ENCODE measurements at places on chromosomes 12 and 14. TPM values are rescaled to one million over a fixed set of nuclear protein-coding genes. Genes with fewer than 3 reads are reported as not detected.

DNA sequence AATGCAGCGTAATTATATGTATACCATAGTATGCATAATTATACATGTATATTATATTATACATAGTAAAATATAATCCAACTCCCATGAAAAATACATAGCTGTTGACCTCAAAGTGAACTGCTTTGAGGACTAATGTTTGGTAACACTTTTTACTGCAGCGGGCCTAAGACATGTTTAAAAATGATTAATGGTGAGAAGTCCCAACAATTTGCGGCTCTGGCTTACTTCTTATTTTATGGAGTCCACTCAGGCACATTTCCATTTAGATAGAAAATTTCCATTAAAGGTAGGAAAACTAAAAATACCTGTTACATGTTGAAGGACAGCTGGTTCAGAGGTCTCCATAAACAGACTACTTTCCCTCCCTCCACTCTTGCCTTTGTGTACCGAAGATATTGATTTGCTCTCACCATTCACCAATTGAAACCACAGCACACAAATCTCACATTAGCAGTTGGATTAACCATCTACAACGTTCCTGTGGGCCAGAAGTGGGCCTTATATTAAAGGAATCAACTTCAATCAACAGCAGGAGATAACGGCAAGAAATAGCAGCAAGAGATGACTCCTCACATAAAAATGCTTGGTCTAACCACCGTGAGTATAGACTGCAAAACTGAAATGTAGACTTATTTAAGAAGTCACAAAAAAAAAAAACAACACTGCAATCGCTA is 14.1 kb upstream of the NT5DC3 start:
- H3K4me3 ChIP-seq: no peak overlapping the region
- no peak for DNase-seq
- no peaks in the 10 kb centered on the region for H3K36me3 ChIP-seq
- peaks cover 25% of the 10 kb centered on the region for H3K4me1 ChIP-seq

GRCh38 chr12:54372113-54372806 is 8.0 kb upstream of the GPR84 start:
- no peaks in the 10 kb centered on the region for H3K27me3 ChIP-seq
- peaks cover 45% of the 10 kb centered on the region for H3K4me1 ChIP-seq
- H3K4me3 ChIP-seq: no peak overlapping the region
- no peak for DNase-seq

DNA sequence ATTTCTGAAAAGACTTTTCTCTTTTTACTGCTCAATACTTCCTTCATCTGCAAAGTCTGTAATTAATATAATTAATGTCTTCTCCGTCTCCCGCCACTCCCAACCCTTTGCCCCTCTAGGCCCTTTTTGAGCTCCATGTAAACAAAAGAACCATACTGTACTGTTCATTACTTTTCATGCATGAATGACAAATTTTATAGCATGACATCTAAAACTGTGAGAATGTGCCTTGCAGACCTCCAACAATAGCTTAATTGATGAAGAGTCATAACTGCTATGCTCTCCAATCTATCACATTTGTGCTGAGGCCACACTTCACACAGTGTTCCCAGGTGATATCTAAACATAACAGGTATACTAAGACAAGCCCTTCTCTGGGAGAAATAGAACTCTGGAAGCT is 1122.7 kb upstream of the ATXN7L3B start:
- no peaks in the 10 kb centered on the region for H3K4me1 ChIP-seq
- no peak for DNase-seq
- no peaks in the 10 kb centered on the region for H3K36me3 ChIP-seq
- no peak overlapping the region for H3K27ac ChIP-seq

CISTR gene
- total RNA-seq: not detected

DNA sequence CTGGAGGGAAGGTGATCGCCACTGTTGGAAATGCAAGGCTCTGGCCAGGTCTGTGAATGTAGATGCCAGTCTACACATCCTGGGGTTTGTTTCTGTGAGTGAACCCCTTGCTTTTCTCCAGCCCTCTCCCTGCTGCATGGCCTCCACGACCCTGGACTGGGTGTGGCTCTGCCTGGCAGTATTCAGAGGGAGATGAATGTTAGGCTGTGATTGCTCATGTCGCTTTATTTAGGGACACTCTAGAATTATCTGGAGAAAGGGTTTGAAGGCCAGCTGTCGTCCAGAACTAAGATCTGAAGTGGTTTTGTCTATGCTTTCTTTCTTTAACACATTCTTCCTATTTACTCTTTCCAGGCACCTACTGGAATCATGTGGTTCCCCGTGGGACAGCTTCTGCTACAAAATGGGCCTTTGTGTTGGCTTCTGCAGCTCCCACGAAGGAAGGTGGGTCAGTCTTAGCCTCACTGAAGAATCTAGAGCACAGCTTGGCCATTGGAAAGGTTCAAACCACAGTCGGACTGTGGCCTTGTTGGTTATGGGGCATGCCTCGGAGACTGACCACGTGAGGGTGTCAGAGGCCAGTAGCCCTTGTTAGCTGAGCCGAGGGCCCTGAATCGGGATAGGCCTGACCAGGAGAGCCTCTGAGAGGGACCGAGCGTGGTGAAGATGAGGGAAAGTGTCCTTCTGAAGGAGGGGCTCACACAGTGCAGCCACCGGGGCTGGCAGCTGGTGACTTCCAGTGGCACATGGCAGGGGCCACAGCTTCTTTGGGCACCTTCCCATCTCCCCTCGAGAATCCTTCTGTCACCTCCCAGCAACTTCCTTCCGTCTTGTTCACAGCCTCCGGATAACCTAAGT is 59.1 kb downstream of the ANKRD9 start:
- H3K4me1 ChIP-seq: no peaks in the 10 kb centered on the region
- no peak overlapping the region for H3K4me3 ChIP-seq
- H3K27me3 ChIP-seq: no peaks in the 10 kb centered on the region
- DNase-seq: no peak
- H3K27ac ChIP-seq: no peak overlapping the region

DNA sequence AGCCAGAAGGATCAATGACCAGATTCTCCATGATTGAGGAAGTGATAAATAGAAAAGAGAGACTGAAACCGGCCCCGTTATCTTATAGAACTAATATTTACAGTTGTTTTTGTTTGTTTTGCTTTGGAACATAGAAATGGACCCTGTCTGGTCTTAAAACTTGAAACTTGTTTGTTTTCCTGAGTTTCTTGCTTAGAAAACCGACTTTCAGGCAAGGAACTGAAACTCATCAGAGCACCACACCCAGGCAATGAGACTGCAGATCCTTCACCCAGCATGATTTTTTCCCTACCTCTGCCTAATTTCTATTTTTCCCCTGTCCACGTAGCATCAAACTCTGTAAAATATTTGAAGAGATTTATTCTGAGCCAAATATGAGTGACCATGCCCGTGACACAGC is 10.6 kb upstream of the CLEC12A start:
- H3K27ac ChIP-seq: no peak overlapping the region
- no peak for DNase-seq
- no peaks in the 10 kb centered on the region for H3K36me3 ChIP-seq
- H3K4me1 ChIP-seq: no peaks in the 10 kb centered on the region
- no peak overlapping the region for H3K4me3 ChIP-seq
- H3K27me3 ChIP-seq: no peaks in the 10 kb centered on the region

DBX2 gene
- total RNA-seq: 0.27 TPM

DNA sequence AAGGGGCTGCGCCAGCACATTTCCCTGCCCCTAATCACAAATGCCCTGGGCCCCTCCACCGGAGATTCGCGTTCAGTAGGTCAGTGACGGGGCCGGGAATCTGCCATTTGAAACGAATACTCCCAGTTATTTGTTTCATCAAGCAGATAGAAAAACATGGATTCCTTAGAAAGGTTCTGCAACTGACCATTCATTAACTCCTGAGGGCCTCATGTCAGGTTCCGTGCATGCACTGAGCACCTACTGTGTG is 25.6 kb upstream of the UBC start:
- DNase-seq: no peak
- peak overlapping the region; percentile 79 for H3K4me3 ChIP-seq
- H3K36me3 ChIP-seq: no peaks in the 10 kb centered on the region

- H3K4me1 ChIP-seq: peaks cover 20% of the 10 kb centered on the region
- no peak for DNase-seq
- peak overlapping the region; percentile 82 for H3K4me3 ChIP-seq
- H3K27me3 ChIP-seq: no peaks in the 10 kb centered on the region
These were observed 1.3 kb upstream of the TEDC1 start for GRCh38 chr14:105489542-105490266.

- H3K27me3 ChIP-seq: no peaks in the 10 kb centered on the region
- no peak overlapping the region for H3K27ac ChIP-seq
- DNase-seq: no peak
- peak overlapping the region; percentile 72 for H3K4me3 ChIP-seq
These were observed 3.3 kb downstream of the ARHGAP9 start for GRCh38 chr12:57476162-57476992.

GRCh38 chr12:127041985-127042625 is 1224.9 kb upstream of the TMEM132C start:
- no peaks in the 10 kb centered on the region for H3K36me3 ChIP-seq
- no peaks in the 10 kb centered on the region for H3K27me3 ChIP-seq
- H3K4me3 ChIP-seq: no peak overlapping the region
- H3K27ac ChIP-seq: no peak overlapping the region
- H3K4me1 ChIP-seq: no peaks in the 10 kb centered on the region

DNA sequence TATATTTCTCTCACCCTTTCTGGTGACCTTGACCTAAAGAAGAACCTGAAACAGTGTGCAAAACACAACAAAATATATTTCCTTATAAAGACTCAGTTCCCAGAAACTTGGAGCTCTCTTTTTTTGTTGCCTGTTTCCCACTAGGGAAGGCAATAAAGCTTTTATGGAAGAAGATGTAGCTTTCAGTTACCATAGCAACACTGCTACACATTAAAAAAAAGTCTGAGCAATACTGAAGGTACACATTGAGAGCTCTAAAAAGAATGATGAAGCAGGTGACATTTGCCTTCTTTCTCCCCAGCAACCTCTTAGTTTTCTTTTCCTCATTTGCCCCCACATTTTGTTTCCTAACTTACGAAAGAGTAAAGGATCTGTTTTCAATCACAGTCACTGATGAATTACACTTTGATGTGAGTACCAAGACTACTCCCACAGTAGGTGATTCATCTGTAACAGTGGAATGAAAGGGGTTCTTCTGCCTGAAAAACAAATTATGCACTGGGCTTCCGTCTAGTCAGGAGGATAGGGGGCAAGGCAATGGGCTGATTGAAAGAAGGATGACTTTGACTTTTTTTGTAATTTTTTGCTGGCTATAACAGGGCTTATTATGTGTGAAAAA is 1.1 kb upstream of the CATSPERB start:
- H3K27ac ChIP-seq: no peak overlapping the region
- no peak for DNase-seq
- H3K4me3 ChIP-seq: no peak overlapping the region
- no peaks in the 10 kb centered on the region for H3K27me3 ChIP-seq
- no peaks in the 10 kb centered on the region for H3K36me3 ChIP-seq

GRCh38 chr12:131171029-131171428 is 217.3 kb downstream of the ADGRD1 start:
- H3K4me1 ChIP-seq: no peaks in the 10 kb centered on the region
- no peak overlapping the region for H3K27ac ChIP-seq
- H3K27me3 ChIP-seq: no peaks in the 10 kb centered on the region

GRCh38 chr12:113422030-113422885 is at the start of gene SDSL:
SDSL (plus strand) TSS chr12:113422380; CDS start chr12:113427983, 5,603 bp downstream.
- H3K4me1 ChIP-seq: peaks cover 5% of the 10 kb centered on the region
- no peaks in the 10 kb centered on the region for H3K36me3 ChIP-seq
- H3K4me3 ChIP-seq: peak within 1 kb of the TSS; percentile 69
- DNase-seq: peak; percentile 25
- H3K27ac ChIP-seq: peak within 1 kb of the TSS; percentile 47

TUBA1B gene
- total RNA-seq: 501 TPM

DNA sequence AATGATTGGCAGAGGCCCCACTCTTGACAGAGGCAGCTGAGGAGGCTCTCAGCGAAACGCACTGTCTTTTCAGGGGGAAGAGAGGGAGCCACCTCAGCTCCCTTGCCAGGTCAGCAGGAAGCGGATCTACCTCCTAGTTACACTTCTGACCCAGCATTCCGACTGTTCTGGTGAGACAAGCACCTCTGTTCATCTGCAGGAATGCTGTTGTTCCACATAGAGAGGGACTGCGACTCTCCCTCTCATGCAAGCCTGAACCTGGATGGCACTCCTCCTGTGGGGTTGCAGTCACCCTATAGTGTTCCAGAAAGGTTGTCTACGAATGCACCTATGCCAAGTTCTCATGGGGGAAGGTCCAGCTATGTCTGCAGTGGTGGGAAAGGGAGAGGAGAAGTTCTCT is 37.1 kb upstream of the AEBP2 start:
- DNase-seq: no peak
- H3K27me3 ChIP-seq: no peaks in the 10 kb centered on the region
- peak overlapping the region; percentile 51 for H3K27ac ChIP-seq

MANSC4 gene
- not detected for total RNA-seq

DNA sequence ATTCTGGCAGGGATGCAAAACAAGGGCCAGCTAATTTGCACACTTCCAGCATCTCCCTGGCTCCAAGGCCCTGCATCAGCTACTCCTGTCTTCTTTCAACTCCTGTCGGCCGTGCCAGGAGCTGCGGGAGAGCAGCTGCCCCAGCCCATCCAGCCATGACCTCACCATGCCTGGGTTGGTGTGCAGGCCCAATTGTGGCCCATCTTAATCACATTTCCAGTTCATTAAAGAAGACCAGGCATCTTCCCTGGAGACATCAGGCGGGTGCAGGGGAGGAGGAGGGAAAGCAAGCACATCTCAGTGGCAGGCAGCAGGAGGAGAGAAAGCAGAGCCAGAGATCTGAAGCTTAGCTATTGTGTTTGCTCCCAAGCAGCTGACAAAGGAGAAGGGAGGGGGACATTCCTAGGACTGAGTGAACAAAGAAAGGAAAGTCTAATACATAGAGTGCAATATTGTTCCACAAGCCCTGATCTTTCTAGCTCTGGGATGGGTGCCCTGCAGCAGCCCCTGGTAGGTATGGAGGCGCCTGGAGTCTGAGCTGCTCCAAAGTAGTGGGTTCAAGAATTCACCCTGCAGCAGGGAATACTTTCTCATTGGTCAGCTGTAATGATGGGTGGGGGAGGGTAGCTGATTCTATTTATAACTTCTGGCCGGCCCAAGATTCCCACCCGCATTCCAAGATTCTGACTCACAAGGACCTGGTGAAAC is 40.1 kb downstream of the VWF start:
- no peaks in the 10 kb centered on the region for H3K36me3 ChIP-seq
- no peaks in the 10 kb centered on the region for H3K27me3 ChIP-seq
- H3K4me3 ChIP-seq: no peak overlapping the region
- peak overlapping the region; percentile 13 for H3K27ac ChIP-seq
- no peak for DNase-seq

GRCh38 chr12:7638064-7638759 is 27.5 kb downstream of the APOBEC1 start:
- H3K27ac ChIP-seq: no peak overlapping the region

- peaks cover 19% of the 10 kb centered on the region for H3K4me1 ChIP-seq
- H3K4me3 ChIP-seq: no peak overlapping the region
- no peak overlapping the region for H3K27ac ChIP-seq
- no peaks in the 10 kb centered on the region for H3K27me3 ChIP-seq
- no peak for DNase-seq
- no peaks in the 10 kb centered on the region for H3K36me3 ChIP-seq
These were observed 36.2 kb upstream of the TUBA1C start for GRCh38 chr12:49228653-49229052.

GRCh38 chr14:51002406-51002999 is 58.2 kb upstream of the PYGL start:
- no peak overlapping the region for H3K27ac ChIP-seq
- no peaks in the 10 kb centered on the region for H3K27me3 ChIP-seq
- no peak overlapping the region for H3K4me3 ChIP-seq
- peaks cover 28% of the 10 kb centered on the region for H3K4me1 ChIP-seq
- DNase-seq: no peak
